GM03348 (cell line): ENCODE measurements at places on chromosomes 2 and 18.

DNA sequence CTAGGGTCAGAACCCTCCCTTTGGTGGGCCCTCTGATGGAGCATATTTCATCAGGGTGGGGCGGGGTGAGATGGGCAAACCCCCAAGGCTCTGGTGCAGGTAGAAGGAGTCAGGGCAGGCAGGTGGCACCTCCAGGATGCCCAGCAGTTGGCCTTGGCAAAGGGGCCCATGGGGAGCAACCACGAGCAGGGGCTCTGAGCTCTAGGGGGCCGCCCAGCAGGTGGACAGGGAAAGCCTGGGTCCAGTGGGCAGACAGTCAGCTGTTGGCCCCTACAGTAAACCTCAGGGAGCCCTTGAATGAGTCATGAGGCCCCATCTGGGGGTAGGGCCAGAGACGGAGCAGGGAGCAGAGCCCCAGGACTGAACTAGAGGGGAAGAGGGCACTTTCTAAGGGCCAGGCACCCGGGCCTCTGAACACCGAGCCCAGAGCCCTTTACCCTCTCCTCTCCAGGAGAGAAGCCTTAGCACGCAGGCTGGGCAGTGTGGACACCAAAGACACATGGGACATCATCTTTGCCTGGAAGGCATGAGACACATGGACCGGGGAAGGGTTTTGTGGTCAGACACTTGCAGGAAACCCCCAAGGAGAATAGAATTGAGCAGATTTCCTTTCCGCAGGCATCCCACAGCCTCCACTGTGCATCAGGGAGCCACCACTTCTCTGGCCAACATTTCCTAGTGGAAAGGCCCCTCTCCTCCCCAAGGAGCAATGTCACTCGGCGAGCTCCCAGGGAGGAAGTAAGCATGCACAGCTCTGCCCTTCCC, 257.3 kb downstream of the GLI2 start:
- DNase-seq: no peak

DNA sequence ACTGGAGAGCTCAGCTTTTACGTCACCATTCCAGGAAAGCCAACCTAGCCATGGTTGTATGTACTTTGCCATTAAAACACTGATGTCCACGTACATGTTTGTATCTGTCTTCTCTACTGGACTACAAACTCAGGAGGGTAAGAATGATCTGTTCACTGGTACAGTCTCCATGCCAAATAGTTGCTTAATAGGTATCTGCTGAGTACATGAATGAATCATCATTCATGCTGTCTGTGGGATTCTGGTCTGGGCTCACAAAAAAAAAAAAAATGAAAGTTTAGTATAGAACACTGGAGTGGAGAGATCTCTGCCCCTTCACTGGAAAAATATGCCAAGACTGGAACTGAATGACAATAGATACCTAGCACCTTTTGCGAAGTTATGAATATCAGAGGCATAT, 102.6 kb upstream of the ITGA4 start:
- DNase-seq: peak; percentile 77

- no peak for DNase-seq
Measured at GRCh38 chr2:182545420-182546167, 118.8 kb upstream of the PDE1A start.

GRCh38 chr2:241675885-241676284, 10.7 kb downstream of the DTYMK start:
- no peak for DNase-seq

DNA sequence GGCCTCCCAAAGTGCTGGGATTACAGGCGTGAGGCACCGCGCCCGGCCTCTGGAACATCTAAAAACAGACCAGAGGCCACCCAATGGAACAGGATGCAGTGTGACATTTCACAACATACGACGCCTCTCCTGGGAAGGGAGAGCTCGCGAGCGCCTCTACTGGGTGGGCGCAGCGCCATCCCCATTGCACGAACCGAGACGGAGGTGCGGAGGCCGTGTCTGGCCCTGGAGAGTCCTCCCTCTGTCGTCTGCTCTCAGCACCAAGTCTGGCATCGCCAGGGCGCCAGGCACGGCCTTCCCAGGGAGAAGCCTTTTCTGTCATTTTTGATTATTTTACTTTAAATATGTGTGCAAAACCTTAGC, 9.4 kb upstream of the GBX2 start:
- no peak for DNase-seq

- no peak for DNase-seq
Measured at GRCh38 chr2:157439824-157440186, 4.1 kb downstream of the CYTIP start.

- no peak for DNase-seq
Measured at GRCh38 chr2:33425161-33425560, 51.3 kb upstream of the RASGRP3 start.

DNA sequence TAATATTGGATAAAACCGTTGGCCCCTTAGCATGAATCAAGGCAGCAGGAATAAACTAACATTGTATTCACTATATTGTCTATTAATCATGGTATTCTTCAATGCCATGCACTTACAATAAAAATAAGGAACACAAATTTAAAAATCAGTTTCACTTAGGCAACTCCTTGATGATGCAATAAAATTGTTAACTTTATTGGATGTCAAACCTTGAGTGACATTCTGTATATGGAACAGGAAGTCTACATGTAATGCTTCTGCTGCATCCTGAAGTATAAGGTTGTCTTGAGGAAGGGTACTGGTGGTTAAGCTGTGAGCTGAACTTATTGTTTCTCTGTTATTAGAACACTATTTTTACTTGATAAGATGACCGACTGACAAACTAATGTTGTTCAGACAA, 605.5 kb downstream of the SATB2 start:
- no peak for DNase-seq

GRCh38 chr2:201644001-201644400, 698 bp upstream of the TMEM237 start:
- DNase-seq: peak; percentile 20

DNA sequence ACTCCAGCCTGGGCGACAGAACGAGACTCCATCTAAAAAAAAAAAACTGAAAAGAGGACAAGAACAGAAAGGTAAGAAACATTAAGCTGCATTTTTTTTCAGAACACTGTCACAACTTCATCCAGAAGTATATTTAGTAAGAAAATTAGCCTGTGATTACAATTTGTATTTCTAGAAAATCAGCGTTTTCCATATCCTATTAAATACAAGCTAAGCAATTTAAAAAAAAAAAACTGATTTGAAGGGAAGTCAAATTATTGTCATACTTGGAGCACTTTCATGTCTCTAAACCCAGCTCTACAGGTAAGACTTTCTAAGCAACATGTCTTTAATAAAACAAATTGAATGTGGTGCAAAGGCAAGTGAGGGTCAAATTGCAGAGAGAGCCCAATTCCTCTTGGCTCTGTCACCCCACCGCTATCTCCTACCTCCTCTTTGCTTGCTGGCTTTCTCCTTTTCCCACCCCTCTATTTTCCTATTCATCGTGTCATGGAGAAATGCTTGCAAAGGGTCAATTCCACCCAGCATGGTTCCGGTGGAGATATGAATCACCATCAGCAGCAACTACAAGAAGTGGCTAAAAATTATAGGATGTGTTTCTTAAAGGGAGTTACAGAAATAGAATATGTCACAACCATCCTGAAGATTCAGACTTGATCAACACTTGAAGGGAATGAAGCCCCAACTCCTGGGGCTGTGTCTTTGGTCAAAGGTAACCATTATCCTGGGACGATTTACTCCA, 68.4 kb upstream of the BCL11A start:
- DNase-seq: no peak

DNA sequence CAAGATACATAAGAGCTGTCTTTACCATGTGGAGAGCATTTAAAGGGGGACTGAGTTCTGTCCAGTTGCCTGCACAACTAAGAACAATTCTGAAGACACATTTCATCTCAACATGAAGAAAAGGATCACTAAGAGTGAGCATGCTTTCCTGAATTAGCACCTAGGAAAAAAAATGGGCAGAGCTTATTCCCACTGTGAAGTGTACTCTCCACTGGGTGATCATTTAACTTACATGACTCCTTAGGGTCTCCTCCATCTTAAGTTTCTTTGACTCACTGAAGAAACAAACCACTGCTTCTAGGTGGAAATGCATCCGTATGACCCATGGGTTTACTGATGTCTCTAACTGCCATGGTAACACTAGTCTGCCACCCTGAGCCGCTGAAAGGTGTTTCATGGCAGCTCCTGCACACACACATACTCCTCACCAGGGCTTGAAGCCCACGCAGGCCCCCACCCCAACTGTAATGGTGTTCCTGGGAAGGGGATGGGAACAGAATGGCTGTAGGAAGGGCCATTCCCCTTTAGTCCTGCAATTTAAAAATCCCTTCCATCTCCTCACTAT, 27.1 kb downstream of the HDLBP start:
- no peak for DNase-seq

DNA sequence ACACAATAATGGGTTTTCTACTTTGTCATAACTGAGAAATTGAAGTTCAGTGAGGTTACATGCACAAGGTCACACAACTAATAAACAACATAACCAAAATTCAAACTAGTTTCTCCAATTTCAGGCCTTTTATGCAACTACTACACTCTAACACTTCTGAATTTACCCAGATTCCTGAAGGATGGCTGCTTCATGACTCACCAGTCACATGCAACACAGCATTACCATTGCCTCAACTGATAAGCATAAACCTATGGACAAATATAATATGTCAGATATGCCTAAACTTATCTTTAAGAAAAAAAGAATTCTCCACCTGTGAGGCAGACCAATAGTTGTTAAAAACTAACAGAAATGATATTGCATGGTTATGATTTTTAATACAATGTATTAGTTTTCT, 586.5 kb upstream of the SLC8A1 start:
- peak; percentile 4 for DNase-seq

GRCh38 chr2:25103287-25103871, 61.5 kb downstream of the EFR3B start:
- peak; percentile 90 for DNase-seq

DNA sequence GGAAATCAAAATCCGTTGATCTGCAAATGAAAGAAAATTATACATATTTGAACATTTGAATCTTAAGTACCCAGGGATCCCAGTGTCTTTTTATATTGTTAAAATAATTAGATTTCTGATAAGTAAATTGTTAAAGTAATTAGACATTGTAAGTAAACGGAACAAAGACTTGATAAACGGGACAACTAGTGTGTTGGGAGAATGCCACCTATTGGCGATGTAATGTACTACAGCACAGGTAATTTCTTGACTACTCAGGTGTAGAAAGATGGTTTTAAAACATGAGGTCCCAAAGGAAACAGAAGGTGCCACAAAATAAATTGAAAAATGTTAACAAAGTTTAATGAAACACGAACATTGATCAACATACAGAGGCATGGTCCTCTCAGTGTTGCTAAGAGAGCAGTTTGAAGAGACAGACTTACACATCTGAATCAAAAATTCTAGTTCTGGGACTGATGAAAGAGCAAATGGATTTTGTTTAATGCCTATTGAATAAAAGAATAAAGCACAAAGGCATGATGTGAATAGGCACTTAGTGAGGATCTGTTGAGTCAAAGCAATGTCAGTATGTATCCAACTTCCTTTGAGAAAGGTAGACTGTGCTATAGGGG, 103.4 kb upstream of the RASGRP3 start:
- DNase-seq: no peak

DNA sequence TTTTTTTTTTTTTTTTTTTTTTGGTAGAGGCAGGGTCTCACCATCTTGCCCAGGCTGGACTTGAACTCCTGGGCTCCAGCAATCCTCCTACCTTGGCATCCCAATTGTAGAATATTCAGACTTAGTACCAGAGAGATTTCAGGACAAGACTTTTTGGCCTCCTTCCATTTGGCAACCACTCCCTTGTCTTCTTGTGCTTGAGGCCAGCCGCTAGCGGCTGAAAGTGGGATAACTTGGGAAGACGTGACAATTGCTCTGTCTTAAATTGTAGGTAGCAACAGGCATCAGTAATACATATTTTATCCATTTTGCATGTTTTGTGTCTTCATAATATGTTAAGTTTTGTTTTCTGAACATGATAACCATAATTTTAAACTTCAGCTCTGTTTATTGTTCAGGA, 53.3 kb upstream of the TTN start:
- DNase-seq: peak; percentile 19

- no peak for DNase-seq
Measured at GRCh38 chr18:72697706-72698105, 153.6 kb upstream of the CBLN2 start.

- no peak for DNase-seq
Measured at GRCh38 chr2:24712296-24712695, 80.9 kb downstream of the PTRHD1 start.

- no peak for DNase-seq
Measured at GRCh38 chr2:160381425-160381951, 112.1 kb downstream of the RBMS1 start.

- no peak for DNase-seq
Measured at GRCh38 chr18:68588169-68588568, 126.7 kb downstream of the TMX3 start.

GRCh38 chr2:203412546-203413331, 84.5 kb downstream of the ABI2 start:
- DNase-seq: peak; percentile 30

GRCh38 chr18:23324861-23325260, 128.2 kb upstream of the RIOK3 start:
- DNase-seq: no peak

GRCh38 chr2:192004188-192004963, 157.5 kb upstream of the CAVIN2 start:
- DNase-seq: no peak

DNA sequence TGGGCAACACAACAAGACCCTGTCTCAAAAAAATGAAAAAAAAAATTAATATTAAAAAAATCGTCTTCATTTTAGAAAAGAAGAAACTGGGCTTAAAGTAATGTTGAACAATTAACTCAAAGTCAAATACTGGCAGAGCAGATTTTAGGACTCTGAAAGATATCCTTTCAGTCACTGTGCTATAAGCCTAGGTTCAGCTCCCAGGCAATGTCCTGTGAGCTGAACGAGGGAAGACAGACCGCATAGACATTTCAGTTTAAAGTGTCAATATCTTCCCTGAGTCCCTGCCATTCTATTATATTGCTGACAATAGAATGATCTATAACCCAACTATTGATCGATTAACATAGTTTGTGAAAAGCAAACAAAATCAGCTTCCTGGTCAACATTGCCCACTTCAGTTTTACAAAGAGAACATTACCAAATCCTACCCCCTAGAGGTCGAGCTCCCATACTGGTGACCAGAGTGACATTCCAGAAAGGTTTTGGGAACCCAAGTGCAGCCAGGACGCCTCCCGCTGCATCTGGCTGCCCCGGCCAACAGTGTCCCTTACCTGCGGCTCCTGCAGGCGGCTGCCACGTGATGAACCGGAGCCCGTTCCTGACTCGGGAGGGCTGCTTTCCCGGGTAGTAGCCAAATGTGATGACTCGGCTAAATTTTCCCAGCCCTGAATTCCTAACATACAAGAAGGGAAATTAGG, 639 bp downstream of the MRO start:
- peak; percentile 33 for DNase-seq

GRCh38 chr2:11022064-11022463, 110.3 kb downstream of the KCNF1 start:
- no peak for DNase-seq
